Stimulated activated CD8-positive, alpha-beta memory T cell treated with anti-CD3 and anti-CD28 coated beads, Interleukin-7, amount 100 ng/mL, for 24 hours (primary cell): ENCODE measurements at places on chromosomes 12 and 14.

GRCh38 chr14:95290021-95290420, 29.7 kb downstream of the CLMN start:
- no peak for DNase-seq

GRCh38 chr12:25957793-25958427, 572 bp upstream of the RASSF8 start:
- DNase-seq = no peak

GRCh38 chr14:60760209-60760608, 25.6 kb downstream of the MNAT1 start:
- no peak for DNase-seq

DNA sequence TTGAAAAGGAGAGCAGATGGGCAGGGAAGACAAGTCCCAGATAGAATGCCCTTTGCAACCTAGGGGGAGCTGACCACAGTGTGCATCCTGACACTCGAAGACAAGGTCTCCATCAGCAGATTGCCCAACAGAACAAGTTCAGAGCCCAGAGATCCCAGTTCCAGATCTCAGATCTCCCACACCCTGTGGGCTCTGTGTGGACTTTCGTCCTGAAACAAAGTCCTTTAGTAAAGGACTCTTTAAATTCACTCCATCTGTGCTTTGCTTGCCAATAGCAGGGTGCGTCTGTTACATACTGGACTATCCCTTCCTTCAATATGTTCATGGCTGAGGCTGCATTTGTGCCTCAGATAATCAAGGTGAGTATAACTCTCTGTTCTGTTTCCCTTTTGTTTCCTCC, 8.7 kb upstream of the C1RL start:
- no peak for DNase-seq

GRCh38 chr12:111056618-111057521, 136.5 kb upstream of the MYL2 start:
- DNase-seq = peak; percentile 30

DNA sequence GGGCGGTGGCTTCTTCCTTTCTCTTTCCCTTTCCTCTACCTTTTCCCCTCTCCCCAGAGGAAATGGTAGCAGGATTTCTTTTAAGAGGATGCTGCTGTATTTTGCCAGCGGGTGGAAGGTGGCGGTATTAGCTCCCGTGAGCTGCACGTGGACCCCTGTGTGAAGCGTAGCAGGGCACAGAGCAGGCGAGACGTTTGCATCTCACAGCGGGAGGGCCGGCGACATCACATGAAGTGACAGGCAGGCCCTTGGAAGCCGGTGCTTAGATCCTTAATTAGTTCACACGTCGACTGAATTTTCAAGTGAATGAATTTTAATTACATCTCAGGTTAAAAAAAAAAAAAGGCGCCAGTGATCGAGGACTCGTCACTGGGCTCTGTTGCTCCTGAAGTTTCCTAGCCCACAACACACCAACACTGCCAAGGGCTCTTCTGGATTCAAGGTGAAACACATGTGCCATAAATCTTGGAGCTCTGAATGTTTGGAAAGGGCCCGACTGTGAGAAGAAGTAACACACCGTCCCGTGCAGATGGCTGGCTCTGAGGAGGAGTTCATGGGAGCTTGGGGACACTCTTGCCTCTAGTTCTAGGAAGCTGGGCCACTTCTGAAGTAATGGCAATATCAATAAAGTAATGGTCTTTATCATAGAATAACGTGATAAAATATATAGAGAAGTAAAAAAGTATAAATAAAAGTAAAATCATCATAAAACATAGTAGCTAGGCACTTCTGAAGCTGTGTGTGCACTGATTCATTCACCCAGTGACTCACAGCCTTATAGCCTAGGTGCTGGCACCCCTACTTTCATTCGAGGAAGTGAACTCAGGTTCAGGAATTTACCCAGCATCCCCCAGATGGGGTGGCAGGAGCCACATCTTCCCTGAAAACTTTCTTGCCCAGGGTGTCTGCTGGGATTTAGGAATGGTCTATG, 75.3 kb downstream of the AACS start:
- no peak for DNase-seq

DNA sequence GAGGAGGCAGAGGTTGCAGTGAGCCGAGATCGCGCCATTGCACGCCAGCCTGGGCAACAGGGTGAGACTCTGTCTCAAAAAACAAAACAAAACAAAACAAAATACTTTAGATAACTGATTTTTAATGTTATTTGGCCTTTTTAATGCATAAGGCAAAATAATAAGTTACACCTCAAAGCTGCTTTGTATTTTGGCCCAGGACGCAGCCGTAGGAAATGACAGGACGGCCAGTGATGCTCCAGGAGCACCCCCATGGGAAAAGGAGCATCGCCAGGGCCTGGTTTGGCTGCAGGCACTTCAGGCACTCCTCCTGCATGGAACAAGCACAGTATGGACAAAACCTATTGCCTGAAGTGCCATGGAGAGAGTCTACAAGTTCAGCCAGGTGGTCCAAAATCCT, 3.5 kb upstream of the NFKBIA start:
- DNase-seq = no peak

DNA sequence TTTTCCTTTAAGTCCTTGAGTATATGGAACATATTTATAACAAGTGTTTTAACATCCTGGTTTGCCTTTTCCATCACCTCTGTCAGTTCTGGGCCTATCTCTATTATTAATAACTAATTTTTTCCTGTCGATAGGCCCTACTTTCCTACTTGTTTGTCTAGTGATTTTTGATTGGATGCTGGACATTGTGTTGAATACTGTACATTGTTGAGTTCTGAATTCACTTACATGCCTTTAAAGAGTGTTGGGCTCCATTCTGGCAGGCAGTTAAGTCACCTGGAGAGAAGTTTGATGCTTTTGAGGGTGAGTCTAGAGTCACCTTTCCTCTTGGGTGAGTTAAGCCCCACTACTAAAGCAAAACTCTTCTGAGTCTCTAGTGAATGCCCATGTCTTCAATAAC, 77.5 kb upstream of the C14orf180 start:
- DNase-seq = no peak

DNA sequence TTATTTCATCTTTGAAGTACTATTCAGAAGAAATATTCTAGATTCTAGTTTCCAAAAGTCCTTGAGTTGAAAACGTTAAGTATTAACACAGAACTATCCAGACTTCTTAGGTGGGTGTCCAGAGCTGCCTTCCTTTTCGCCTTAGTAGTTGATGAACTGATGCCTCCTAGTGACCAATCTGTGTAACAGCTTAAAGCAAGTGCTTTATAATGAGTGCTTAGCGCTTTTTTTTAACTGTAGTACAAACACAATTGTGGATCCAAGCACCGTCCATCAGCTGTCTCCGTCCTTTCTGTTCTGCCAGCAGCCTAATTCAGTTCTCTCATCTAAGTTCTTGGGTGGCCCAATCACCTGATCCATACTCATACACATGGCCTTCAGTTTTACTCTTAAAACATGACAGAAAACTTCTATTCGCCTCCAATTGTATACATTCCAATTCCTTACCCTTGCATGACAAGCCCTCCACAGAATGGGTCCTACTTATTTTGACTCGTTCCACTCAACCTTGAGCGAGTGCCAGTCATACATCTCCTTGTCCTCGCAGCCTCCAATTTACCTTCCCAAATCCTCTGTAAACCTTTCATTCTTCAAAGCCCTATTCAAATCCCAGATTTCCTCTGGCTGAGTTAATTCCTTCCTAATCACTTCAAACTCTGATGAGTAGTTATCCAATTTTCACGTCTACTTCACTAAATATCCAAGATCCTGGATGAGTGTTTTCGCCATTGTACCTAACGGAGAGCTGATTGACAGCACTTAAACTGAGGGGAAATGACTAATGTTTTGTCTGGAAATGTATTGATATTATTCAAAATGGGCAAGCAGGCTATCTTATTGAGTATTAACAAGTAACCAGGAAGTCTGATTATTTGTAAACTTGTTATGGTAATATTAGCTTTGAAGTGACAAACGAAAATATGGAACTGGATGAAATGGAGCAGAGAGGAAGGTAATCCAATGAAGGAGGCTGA, 5.8 kb upstream of the PHLDA1 start:
- no peak for DNase-seq

DNA sequence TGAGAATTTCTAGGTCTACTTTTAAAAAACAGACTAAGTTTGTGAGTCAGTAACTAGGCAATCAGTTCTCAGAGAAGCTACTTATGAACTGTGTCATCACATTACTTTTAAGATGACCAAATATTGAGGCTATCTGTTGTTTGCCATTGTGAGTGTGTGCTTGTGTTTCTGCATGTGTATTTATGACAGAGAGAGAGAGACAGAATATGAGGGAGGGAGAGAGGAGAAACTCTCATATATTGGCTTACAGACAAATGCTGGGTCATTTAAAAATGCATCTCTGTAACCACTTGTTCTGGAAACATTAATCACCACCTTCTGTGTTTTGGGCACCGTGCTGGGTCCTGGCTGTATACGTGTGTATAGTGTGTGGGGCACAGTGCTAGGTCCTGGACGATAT, 161.5 kb upstream of the FRMD6 start:
- DNase-seq = no peak

DNA sequence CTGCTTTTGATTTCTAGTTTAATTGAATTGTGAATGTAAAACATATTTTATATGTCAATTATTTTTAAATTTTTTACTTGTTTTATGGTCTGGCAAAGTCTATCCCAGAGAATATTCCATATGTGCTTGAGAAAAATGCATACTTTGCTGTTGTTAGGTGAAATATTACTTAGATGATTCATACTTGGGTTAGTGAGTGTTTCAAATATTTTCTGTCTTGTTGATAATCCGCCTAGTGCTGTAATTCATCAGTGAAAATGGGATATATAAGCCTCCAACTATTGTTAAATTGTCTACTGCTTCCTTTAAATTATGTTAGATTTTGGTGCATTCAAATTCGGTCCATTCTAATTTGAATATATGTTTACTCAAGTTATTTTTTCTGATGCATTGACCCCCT, 395.5 kb downstream of the LRFN5 start:
- DNase-seq = no peak

DNA sequence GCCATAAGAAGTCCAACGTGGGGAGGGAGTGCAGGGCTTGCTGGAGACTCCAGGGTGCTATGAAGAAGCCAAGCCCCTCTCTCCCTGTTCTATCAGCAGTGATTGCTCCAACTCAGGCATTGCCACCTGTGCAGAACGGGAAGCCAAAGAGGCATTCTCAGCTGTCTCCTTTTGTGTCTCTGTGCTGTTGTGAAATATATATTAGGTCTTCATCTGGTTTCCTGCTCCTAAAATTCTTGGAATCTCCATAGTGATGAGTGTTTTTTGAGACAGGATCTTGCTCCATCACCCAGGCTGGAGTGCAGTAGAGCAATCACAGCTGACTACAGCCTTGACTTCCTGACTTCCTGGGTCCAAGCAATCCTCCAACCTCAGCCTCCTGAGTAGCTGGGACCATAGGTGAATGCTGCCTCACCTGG, 51.2 kb upstream of the AEBP2 start:
- no peak for DNase-seq

DNA sequence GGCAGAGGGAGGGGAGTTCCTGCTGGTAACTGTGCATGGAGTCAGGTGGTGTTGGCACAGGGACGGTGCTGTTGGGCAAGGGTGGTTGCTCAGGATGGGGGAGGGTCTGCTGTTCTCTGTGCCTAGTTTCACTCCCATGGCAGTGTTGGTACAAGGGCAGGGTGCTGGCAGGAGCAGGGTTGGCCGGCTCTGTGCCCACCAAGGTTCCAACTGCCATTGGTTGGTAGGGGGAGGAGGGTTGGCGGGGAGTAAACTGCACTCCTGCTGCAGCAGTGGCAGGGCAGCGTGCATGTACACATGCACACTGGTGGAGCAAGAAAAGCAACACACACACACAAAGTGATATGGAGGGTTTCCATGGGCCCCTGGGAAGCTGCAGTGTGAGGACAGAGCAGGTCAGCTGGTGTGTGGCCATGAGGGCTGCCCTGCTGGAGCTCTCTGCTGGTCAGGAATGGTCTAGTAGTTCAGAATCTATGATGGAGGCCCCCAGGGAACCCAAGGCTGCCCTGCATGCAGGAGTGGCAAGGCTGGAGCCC, 269.9 kb upstream of the MGAT4C start:
- no peak for DNase-seq

DNA sequence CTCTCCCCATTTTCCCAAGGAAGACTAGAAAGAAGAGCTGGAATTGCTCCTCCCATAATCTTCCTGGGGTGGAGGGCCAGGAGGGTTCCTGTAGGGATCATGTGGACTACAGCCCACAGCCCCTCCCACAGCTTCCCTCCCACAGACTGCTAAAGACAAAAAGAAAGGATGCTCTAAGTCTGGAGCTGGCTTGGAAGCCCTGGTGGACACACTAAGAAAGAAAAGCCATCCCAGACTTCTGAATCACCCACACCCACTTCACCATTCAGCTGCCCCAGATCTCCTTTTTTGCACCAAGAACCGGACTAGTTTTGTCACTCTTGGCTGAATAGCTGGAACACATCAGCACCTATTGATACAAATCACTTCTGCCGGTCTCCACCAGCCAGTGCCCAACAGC, 56.8 kb upstream of the PLXNC1 start:
- no peak for DNase-seq

DNA sequence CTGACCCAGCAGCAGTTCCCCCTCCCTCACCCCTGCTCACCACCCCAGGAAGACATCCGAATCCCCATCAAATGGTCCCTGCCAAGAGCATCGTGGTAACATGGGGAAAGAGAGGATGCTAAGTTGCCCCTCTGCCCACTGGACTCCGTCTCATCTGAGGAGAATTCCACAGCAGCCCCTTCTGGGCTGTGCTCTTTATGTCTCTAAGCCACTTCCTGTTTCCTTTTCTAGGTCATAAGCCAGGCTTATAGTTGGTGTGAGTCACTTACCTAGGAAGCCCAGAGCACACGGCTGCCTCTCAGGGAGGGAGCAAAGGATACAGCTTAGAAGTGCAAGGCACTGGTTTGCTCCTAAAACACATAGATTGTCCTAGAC, 76.0 kb downstream of the VCPKMT start:
- no peak for DNase-seq

DNA sequence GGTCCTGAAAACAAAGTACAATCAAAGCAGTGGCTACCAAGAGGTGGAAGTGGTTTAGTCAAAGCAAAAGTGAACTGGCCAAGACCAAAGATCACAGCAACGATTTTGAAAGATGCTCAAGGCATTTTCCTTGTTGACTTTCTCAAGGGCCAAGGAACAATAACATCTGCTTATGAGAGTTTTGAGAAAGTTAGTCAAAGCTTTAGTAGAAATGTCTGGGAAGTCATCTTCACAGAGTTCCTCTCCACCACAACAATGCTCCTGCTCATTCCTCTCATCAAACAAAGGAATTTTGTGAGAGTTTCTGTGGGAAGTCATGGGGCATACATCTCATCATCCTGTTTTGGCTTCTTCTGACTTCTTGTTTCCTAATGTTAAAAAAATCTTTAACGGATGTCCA, 80.1 kb downstream of the PLEKHA5 start:
- DNase-seq = no peak
